ENCODE measurements at places on chromosomes 4 and X.

DNA sequence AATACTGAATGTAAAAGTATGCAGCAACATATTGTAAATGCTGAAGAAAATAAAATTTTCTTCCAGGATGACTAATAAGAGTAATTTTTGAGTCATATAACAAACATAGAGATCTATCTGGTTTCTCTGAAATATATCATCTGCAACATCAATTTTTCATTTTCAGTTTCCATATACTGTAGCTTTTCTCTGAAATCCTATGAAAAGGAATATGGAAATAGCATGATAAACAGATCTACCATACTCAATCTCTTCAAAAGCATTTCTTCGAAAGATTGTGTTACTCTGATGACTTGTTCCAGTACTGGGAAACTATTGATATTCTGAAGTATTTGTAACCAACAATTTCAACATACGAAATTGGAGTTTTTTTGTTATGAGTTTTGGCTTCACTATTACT lies 1156.7 kb downstream of the FAM133A start:
- peak; percentile 27 for DNase-seq

DNA sequence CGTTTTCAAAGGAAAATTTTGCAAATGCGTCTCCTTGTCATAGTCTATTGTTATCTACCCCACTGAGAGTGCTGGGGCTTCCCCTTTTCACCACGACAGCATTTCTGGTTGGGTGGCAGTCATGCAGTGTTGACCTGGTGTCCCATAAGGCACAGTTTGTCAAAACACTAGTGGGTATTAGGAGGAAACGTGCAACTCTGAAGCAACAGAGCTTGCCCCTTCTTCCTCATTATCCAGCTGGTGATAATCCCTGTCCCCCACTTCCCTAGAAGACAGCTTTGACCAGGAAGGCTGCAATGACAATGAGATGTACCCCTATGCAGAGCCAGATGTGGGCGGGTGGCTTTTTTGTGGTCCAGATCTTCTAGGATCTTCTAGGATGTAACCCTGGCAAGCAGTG lies 1.8 kb downstream of the TBC1D1 start:
- peak; percentile 36 for DNase-seq

- DNase-seq, result no peak
Measured at GRCh38 chr4:17753646-17754045, 27.8 kb downstream of the FAM184B start.

DNA sequence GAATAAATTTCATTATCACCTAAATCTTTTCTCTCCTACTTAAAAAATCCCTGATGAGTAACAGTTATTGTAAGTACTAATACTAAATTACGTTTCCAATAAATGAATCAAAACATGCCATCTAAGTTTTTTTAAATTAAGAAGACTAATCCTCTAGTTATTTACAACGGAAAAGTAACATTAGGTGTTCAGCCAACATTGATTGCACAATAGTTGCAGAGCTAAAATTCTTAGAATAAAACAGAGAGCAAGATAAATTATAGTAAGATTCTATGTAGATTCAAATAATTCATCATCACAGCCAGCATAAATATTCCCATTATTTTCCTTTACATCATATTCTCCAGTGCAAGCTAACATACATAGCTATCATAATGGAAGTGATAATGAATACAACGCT lies 139.2 kb downstream of the HDX start:
- DNase-seq, result no peak

- DNase-seq, result no peak
Measured at GRCh38 chrX:73206366-73206765, 8.3 kb downstream of the NAP1L2 start.

GRCh38 chrX:46198858-46199257 lies 346.4 kb downstream of the ZNF674 start:
- DNase-seq, result no peak

DNA sequence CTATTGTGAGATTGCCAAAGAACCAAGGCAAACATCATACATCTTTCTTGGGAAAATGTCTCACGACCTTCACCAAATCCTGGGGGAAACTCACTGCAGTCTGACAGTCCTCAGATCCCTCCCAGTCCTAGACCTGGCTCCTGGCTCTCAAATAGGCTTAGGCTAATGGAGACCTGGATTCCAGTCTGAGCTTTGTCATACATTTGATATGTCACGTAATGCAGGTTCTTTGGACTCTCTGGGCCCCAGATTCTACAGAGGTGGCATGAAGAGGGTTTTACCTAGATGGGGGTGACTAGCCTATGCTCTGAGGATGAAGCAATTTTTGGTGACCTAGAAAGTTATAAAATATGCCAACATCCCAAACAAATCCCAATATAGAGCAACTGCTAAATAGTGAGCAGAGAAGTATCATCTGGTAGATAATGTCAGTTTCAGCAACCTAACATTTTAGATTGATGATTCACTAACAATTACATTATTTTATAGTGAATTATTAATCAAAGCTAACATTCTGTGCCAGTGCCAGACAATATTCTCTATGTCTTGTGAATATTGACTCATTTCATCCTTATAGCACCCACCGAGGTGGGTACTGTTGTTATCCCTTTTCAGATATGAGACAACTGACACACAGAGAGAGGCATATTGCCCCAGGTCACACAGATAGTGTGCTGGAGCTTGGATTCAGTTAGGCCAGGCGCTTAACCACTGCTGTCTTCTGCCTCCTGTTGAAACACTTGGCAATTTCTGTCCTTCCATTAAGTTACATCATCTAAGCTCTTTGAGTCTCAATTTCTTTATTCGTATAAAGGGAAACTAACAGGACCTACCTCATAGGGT lies 195.4 kb upstream of the MAMLD1 start:
- no peak for DNase-seq

DNA sequence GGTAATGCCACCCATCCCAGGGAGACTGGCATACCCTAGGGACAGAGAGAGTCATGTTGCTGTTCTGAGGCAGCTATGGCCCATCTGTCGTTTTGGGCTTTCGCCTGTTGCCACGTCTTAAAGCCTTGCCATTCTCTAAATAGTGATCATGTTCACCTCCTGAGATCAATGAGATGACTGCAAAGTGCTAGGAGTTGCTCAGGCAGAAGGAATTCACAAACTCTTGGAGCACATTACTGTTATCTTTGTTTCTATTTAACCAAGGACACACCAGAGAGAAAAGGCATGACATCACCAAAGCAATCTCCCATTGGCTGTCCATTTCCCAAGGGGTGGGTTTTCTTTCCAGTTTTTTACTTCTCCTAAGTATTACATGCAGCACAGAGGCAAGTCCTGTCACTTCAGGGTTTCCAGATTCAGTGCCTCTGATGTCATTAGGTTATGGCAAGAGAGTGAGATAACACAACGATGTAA lies 37.1 kb upstream of the SETD7 start:
- DNase-seq, result no peak

GRCh38 chr4:38131371-38132091 lies 171.3 kb downstream of the PTTG2 start:
- peak; percentile 88 for DNase-seq

DNA sequence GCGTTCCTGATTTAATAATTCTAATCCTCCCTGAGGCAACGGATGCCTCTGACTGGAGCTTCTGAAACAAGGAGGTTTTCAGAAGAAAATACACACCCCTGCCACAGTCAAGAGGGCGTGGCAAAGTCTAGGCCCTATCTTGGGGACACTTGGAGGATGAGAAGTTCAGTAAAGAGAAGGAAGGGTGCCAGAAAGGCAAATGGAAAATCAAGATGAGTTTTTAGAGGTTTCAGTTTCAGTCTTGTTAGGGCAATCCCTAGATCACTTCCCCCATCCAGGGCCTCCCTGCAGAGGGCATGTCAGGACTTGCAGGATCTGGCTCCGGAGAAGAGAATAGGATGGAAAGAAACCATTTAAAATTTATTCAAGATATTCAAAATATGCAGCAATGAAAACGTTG lies 28.5 kb upstream of the FGF2 start:
- peak; percentile 6 for DNase-seq

DNA sequence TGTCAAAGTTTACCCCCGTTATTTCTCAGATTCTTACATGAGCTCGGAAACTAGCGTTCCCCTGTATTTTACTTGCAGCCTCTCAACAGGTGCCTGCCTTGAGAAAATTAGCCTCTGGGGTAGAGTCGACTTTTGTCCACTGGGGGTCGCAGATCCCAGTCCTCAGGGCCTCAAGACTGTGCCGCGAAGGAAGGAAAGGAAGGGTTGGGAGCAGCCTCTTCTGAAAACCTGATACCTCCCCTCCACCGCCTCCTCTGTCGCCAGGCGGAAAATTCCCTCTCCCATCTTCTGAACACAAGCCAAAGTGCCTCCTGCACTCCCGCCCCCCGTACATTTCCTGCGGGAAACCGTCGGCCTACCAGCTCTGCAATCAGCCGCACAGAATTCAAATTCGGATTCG lies 44.4 kb upstream of the TMSB15B start:
- DNase-seq, result peak; percentile 58

GRCh38 chr4:176927664-176928063 lies 134.9 kb upstream of the VEGFC start:
- DNase-seq, result no peak

- no peak for DNase-seq
Measured at GRCh38 chr4:54417476-54417875, 188.4 kb downstream of the PDGFRA start.

DNA sequence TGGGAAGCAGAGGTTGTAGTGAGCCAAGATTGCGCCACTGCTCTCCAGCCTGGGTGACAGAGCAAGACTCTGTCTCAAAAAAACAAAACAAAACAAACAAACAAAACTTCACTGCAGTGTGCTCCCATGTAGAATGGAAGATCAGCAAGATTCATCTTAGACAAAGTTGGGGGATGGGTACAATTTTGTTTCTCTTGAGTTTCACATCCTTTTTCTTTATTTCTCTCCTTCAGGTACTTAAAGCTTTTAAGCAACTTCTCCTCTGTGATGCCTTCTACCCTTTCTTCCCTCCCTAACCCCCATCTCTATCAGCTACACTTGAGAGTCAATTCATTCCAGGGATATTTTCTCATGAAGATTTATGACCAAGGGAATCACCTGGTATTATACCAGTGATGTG lies 15.5 kb upstream of the RBBP7 start:
- no peak for DNase-seq

DNA sequence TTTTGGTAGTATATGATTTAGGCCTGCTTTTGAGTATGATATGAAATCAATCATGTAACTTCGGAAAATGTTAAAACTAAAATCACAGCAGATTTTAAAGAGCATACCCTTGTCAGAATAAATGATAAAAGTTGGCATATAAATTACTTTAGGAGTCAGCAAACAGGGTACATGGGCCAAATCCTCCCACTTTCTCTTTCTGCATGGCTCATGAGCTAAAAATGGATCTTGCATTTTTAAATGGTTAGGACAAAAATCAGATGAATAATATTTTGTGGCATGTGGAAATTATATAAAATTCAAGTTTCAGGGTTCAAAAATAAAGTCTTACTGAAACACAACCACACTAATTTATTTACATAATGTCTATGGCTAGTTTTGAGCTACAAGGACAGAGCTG lies 214.9 kb downstream of the GASK1B start:
- no peak for DNase-seq

Data from activated CD4-positive, alpha-beta T cell treated with anti-CD3 and anti-CD28 coated beads, Interleukin-2, Interleukin-4, amounts not matched to agents 100 ng/mL and 50 ng/mL, durations not matched to agents 16 hours and 8 hours (primary cell).